NCI-H2107 (cell line): ENCODE measurements at places on chromosomes 5 and 9.

GRCh38 chr9:91790917-91791316 lies 159.1 kb downstream of the ROR2 start:
- DNase-seq: no peak

- DNase-seq: no peak
These were observed 122.4 kb upstream of the SLC12A2 start for GRCh38 chr5:127961006-127961762.

GRCh38 chr5:178777520-178777919 lies 47.1 kb upstream of the ZNF354A start:
- no peak for DNase-seq

GRCh38 chr5:111453747-111454146 lies 58.6 kb downstream of the STARD4 start:
- DNase-seq: no peak

DNA sequence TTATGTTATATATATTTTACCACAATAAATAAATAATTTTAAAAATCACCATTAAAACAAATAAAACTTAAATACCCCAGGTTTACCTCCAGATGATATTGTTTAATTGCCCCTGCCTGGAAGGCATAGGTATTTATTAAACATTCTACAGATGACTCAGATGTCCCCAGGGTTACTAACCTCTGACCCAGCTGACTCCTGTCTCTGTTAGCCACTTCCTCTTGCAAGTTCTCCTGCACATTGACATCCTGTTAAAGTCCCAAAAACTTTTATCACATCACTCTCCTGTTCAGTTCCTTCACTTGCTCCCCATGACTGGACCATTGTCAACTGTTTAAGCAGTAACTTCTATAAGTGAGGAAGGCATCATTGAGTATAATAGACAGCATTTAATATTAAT lies 37.0 kb upstream of the RAB3C start:
- DNase-seq: no peak

- no peak for DNase-seq
These were observed 118.7 kb upstream of the CCNG1 start for GRCh38 chr5:163318707-163319106.
